ENCODE measurements at places on chromosomes 2 and 18.

DNA sequence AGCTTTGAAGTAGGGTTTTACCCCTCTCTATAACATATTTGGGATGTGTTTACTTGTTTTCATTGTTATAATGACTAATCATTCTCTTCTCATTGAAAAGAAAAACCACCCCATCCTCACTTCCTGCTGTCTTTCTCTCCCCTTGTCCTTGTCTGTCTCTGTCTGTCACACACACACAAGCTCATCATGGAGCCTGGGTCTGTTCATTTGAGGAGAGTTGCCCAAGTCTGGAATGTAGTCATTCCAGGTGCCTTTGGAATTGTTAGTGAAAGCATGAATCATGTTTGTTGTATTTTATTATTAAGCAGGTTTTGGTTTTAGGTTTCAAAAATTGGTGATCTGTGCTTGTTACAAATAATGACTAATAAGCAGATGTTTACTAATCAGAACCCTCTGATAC is 133.5 kb upstream of the IL1R2 start:
- DNase-seq: no peak

DNA sequence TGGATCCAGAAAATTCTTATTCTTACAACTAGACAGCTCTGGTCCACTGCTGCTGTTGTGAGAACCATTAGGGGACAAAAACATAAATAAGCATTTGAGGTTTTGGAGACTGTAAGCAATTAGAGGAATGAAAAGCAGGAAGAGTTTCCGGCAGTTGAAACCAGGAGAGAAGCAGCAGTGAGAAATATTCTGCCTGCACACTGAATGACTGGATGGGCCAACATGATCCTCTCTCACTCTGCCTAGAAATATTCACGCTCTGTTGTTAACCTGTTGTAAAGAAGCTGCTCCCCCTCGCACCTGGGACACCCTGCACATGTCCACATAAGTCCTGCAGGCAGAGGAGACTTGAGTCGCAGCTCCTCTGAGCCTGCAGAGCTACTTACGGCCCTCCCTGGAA is 60.4 kb upstream of the RNF152 start:
- DNase-seq: no peak

GRCh38 chr18:2150566-2150965 is 420.7 kb downstream of the METTL4 start:
- no peak for DNase-seq

DNA sequence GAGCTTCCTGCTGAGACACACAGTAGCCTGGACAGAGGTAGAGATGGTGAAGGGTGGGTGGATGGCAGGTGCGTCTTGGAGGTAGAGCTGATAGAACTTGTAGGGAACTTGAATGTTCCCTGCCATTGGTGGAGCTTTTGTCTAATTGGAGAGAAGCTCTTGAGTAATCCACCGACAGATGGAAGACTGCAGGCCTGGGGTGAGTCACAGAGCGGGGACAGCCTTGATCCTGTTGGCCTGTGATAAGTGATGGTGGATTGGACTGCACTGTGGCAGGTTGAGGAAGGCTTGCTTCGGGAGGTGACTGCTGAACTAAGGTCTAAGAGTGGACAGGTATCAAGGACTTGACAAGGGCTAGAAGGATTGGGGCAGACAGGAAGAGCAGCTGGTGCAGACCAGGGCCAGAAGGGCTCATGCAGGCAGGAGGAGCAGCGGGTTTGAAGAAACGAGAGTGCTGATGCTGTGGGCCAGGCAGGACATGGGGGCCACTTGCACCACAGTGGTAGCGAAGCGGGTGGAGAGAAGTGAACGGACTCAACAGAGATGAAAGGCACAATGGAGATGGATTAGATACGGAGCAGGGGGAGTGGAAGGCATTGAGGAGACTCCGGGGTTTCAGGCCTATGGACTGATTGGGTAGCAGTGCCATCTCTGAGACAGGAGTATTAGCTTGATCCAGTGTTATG is 16.3 kb downstream of the CABLES1 start:
- DNase-seq: no peak

GRCh38 chr2:157470321-157470720 is 26.4 kb upstream of the CYTIP start:
- DNase-seq: no peak

DNA sequence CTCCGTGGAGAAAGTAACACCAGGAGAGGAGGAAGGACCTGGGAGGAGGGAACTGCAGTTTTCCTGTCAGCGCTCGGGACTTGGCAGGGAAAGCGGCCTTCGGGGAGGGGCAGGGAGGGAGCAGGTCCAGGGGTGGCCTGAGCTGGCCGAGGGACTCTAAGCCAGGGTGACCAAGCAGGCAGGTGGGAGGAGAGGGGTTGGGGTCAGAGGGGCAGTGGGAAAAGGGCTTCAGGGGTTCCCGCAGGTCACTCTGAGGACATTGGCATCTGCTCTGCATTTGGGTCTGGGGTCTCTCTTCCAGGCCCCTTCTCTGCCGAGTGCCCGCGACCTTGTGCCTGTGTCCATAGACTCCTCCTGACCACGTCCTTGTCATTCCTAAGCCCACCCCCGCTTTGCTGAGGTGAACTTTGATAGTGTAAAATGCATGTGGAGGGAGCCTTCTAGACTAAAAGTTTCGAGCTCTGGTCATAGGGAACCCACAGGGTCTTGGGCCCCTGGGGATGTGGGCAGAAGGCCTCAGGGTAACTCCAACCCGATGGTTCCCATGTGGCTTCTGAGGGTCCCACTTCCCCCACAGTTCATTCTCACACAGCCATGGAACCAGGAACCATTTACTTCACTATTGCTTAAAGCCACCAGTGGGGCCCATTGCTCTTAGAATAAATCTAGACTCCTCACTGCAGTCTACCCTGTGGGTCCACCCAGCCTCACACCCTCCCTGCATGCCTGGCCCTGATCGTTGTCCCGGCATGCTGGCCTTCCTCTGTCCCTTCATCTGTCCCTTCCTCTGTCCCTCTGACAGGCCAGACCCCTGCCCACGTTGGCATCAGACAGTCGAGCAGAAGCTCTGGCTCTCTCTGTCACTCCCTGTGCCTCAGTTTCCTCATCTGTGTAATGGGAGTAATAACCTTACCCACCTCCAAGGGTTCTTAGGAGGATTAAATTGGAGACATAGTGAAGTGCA is 229.2 kb downstream of the SEPTIN10 start:
- DNase-seq: no peak

- DNase-seq: no peak
Observed at GRCh38 chr2:205654878-205655605, 27.3 kb upstream of the NRP2 start.

- DNase-seq: peak; percentile 13
Observed at GRCh38 chr2:110853516-110853915, 121.1 kb downstream of the ACOXL start.

- no peak for DNase-seq
Observed at GRCh38 chr2:21233194-21233593, 109.4 kb downstream of the TDRD15 start.

- no peak for DNase-seq
Observed at GRCh38 chr2:42906111-42906556, 113.8 kb upstream of the HAAO start.

DNA sequence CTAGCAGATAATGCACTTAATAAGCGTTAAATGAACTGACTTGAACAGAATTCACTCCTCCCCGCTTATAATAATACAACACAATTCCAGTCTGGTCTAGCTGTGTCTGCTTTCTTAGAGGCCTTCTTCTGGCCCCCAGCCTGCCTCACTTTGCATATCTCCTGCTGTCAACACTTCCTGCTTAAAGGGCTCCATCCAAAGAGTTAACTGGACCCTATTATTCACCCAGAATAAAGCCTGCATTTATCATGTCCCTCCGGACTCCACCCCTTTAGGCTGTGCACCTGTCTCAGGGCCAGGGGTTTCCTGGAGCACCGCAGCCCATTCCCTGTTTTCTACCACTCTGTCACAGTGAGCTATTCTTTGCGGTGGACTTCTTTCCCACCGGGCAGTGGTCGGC is 292.8 kb upstream of the FBXO11 start:
- DNase-seq: no peak

- no peak for DNase-seq
Observed at GRCh38 chr2:28435814-28436351, 43.2 kb downstream of the FOSL2 start.

DNA sequence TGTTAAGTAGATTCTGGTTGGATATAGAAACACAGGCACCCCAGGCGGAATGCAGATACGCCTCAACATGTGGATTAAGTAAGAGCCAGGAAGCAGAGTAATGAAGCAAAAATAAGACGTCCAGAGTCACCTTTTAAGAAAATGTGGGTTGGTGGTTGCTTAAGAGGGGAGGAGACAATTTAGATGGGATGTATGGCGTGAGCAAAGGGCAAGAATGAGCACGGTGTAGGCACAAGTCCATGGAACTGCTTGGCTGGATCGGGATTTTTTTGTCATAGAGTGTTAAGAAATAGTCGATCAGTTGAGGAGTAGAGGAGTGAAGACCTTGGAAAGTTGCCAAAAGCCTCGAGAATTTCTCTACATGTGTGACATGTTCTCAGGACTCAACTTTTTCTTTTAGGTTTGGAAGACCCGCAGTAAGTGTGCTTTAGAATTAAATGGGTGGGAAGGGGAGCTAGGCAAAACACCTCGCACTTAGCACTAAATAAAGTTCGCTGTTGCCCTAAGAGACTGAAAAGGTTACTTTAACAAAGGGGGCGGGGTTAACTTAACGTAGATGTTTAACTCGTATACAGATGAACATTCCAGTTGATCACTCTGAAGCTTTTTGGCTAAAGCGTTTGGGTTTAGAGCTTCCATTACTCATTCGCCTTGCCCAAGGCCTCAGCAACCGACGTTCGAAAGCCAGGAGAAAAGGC is 716 bp upstream of the SLC39A10 start:
- DNase-seq: no peak

DNA sequence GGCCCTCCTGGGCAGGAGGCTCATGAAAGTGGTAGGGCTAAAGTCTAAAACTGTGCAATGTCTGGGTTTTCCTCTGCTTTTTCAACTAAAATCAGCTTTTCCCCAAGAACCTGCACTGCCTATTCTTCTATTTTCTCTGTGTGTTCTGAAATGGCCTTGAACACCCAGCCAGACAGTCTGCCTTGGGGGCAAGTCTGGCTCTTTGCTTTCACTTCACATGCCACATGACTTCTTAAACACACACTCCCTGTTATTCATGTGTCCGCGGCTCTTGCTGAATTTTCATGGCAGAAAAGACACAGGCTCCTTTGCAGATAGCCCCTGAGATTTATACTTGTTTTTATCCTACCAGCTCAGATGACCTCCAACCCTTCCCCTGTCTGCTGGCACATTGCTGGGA is 10.6 kb upstream of the RPIA start:
- no peak for DNase-seq

DNA sequence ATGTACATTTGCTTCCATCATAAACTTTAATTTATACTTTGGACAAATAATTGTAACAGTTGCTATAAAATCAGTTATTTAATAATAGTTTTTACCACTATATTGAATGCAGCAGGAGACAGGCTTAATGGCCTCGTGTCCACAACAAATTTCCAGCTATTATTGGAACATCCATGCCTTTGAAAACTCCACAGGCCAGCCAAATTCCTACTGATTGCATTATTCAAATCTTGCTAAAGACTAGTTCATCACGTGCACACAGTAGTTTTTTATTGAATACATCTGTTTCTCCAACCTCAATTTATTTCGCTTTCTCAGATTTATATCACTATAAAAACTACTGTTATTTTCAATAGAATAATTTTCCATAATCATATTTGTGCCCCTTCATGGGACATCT is 18.4 kb upstream of the PTPRM start:
- DNase-seq: no peak

DNA sequence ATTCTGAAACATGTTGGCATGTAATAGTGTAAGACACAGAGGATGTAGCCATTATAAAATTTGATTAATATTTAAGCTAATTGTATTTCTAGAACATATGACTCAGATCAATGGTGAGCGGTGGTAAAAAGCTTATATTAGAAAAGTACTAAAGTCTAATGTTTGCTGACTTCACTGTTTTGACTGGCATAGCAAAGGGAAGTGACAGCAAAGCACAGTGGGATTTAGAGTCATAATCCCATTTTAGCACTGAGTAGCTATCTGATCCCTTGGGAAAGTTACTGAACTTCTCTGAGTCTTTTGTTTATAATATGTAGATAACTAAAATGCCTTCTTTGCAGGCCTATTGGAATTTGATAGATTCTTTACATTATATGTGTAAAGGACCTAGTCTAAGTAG is 60.4 kb downstream of the KIAA1328 start:
- no peak for DNase-seq

- no peak for DNase-seq
Observed at GRCh38 chr2:240946046-240946445, 39.9 kb downstream of the CROCC2 start.

DNA sequence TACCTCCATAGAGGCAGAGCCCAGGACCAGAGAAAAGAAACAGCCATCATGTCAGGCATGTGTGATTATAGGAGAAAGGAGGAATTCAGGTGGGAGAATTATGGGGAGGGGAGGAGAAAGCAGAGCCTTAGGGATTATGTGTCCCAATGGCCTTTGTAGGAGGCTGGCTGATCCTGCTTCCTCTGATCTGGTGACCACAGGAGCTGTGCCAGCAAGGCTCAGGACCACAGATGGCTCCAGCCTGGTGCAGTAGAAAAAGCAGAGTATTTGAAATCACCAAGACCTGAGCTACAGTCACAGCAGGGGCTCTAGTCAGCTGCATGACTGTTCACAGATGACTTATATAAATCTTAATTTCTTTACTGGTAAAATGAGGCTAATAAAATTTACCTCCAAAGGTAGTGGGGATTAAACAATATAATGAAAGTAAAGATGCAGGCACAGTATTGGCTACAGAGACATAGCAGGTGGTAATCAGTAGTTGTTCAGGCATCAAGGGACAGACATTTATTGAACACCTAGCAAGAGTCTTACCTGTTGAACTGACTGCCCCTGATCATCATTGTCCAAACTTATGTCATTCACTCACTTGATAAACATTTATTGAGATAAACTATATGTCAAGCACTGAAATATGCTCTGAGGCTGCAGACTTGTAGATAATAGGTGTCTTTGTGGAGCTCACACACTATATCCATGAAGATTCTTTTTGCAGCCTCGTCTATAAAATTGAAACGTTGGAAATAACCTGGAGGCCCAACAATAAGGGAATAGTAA is 121.3 kb downstream of the MYCN start:
- no peak for DNase-seq

DNA sequence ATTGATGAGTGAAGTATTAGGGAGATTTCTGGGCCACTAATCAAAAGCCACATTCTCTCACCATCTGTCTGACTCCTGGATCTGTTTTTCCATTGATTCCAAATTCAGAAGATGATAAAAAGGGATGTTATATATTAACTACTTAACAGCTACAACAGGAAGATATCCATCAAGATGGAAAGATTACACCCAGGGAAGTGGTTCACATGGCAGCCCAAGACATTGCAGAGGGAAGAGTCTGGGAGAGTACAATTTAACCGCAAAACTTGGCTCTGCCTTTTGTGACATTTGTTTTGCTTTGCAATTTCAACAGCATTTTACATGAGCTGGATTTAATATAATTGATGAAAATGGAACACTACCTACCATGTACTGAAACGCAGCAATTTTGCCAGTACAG is 22.5 kb upstream of the TCF4 start:
- DNase-seq: no peak

- DNase-seq: no peak
Observed at GRCh38 chr2:223383315-223383714, 218.8 kb downstream of the SCG2 start.

Measured in GDM1 (cell line).